ENCODE measurements at places on chromosomes 1 and 21. TPM values are rescaled to one million over a fixed set of nuclear protein-coding genes. Genes with fewer than 3 reads are reported as not detected.

FMO2 gene
- 0.37 TPM for polyA plus RNA-seq

GRCh38 chr1:225462429-225462713, 34.5 kb upstream of the LBR start:
- no peak for DNase-seq

GRCh38 chr1:115073298-115074087, 15.8 kb downstream of the TSPAN2 start:
- no peak for DNase-seq

GRCh38 chr1:214913966-214914365, 168.6 kb upstream of the KCNK2 start:
- no peak for DNase-seq

- no peak for DNase-seq
These were observed 40.4 kb upstream of the GADD45A start for GRCh38 chr1:67644566-67644965.

GRCh38 chr1:226710501-226710900, 28.6 kb downstream of the ITPKB start:
- no peak for DNase-seq

- DNase-seq: no peak
These were observed 55.9 kb upstream of the TSPAN2 start for GRCh38 chr1:115145226-115145625.

DNA sequence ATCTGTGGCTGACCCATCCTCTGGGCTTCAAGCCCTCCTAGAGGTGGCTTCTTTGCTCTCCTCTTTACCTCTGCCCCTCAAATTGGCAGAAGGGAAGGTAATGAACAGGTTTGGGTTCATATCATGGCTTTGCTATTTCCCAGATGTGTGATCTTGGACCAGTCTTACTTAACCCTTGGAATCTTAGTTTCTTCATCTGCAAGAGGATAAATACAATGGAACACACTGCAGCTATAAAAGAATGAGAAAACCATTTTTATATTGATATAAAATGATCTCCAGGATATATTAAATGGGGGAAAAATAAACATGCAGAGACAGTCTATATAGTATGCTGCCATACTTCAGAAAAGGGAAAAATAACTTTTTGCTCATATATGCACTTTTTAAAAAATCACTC, 5.6 kb downstream of the GLMP start:
- DNase-seq: no peak

JUN gene
- polyA plus RNA-seq: 110 TPM

DNA sequence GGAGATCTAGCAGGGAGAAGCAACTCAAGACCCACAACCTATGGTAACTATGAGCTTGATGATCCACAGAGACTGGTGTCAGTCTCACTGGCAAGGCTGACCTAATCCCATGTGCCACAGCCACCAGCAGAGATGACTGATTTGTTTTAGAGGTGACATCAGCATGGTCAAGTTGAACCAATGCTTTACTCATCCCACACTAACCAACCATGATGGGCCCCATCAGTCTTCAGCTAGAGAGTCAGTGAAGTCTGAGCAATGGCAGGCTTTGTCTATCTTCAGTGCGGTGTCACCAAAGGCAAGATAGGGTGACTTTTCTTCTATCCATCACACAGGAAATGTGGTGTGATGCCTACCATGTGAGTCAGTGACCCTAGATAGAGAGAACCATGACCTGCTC, 1470.7 kb downstream of the NCAM2 start:
- no peak for DNase-seq

DNA sequence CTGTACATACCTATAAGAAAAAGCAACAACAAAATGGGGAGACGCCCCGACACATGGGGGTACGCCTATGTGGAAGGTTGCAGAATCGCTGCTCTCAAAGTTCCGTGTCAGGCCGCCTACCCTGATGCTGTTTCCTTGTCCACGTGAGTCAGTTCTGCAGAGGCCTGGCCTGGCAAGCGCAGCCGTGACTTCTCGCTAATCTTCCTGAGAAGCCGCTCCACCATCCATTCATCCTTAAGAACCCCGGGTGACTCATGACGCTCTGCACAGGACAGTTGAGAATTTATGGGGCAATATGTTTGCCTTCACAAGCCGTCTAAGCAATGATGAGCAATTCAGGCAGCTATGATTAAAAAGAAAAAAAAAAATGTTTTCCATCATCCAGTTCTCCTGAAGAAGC, 122.3 kb upstream of the TMPRSS2 start:
- no peak for DNase-seq

GRCh38 chr1:151760597-151761385, 2.5 kb downstream of the MRPL9 start:
- DNase-seq: no peak

IL20 gene
- polyA plus RNA-seq: not detected

GRCh38 chr1:230215529-230215928, 148.5 kb downstream of the GALNT2 start:
- DNase-seq: peak; percentile 24

RHD gene
- 0.69 TPM for polyA plus RNA-seq

DNA sequence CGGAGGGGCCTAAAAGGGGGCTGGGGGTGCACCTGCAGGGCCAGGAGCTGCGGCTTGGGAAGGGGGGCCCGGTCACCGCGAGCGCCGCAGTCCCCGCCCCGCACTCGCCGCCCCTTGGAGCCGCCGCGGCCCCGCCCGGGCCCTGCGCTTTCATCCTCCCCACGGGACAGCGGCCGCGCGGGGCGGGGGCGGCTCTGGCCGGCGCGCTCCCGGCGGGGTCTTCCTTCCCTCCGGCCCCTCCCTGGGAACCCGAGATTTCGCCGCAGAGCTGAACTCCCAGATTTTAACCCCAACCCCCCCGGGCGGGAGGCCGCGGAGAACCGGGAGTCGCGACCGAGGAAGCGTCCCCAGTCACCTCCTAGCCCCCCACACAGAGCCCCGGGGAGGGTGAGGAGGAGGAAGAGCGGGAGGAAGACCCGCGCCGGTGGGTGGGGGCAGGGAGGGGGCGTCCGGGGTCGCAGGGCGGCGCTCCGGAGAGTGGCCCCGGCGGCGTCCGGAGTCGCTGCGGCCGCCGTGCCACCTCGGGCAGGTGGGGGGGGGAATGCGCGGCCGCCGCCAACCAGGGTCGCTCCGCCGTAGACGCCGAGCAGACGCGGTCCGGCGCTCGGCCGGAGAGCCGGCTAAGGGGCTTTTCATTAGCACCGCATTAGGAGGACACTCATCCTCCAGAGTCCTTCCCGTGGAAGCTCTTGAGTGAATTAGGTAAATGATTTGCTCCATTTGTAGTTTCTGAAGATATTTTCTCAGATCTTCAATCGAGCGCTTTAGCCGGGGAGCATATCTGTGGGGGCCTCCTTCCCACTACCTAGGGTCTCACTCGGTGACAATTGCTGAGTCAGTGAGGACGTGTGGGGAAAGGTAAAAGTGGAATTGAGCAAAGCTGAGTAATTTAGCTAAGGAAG, 31.6 kb upstream of the NFIA start:
- DNase-seq: no peak

GPR3 gene
- 0.99 TPM for polyA plus RNA-seq

- no peak for DNase-seq
These were observed 83.1 kb upstream of the WNT4 start for GRCh38 chr1:22225858-22226589.

NUAK2 gene
- 1.2 TPM for polyA plus RNA-seq

GRCh38 chr1:46490656-46491442, 1.2 kb downstream of the DMBX1 start:
- no peak for DNase-seq

GRCh38 chr21:36162631-36163030, 6.0 kb downstream of the DOP1B start:
- no peak for DNase-seq

DNA sequence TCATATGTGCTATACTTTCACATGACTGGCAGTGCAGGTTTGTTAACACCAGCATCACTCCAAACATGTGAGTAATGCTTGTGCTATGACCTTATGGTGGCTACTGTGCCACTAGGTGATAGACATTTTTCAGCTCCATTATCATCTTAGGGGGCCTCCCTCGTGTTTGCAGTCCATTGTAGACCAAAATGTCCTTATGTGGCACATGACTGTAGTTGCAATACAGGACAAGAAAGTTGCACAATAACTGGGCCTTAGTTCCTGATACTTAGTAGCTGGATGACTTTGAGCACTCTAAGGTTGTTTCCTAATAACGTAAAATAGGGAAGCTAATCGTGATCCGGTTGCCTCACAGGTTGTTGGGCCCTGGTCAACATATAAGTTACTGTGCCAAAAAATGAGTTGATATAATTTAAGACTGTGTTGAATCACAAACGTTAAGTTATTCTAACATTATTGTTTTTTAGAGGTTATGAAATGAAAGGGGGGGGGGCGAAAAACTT, 511 bp upstream of the SNX27 start:
- DNase-seq: peak; percentile 40

CSMD2 gene
- polyA plus RNA-seq: 0.98 TPM

- no peak for DNase-seq
These were observed 155.7 kb downstream of the PTPRU start for GRCh38 chr1:29392036-29392435.

MAN1C1 gene
- polyA plus RNA-seq: 11.3 TPM

DNA sequence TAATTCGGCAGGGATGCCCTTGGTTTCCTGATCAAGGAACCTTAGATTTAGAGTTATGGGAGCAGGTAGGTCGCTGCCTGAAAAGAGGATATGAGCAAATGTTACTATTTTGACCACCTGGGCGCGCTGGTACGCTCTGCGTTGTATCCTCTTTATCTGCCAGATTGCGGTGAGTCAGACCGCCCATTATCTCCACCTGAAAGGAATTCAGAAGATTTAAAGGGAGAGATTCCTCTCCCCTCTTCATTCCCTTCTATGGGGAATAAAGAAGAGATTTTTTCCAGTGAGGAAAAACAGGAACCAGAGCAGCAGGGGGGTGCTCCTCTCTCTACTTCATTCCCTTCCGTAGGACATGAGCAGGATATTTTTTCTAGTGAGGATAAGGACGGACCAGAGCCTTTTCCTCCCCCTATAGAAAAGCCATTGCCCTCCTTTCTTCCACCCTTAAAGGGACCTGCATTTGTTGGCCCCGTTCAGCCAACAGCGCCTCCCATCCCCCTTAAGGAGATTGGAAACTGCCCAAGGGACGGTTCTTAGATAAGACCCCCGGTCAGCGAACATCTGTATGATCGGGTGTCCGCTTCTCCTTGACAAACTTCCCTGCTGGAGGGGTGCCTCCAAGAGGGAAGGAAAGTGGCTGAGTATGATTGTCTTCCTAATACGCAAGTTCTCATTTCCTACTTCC, 34.1 kb downstream of the CLCA1 start:
- no peak for DNase-seq

GRCh38 chr1:119140177-119141019, at the start of gene WARS2:
TSS of gene WARS2 (minus strand) at chr1:119140653. CDS start at chr1:119140644, 9 bp downstream.
- DNase-seq: peak; percentile 99

DNA sequence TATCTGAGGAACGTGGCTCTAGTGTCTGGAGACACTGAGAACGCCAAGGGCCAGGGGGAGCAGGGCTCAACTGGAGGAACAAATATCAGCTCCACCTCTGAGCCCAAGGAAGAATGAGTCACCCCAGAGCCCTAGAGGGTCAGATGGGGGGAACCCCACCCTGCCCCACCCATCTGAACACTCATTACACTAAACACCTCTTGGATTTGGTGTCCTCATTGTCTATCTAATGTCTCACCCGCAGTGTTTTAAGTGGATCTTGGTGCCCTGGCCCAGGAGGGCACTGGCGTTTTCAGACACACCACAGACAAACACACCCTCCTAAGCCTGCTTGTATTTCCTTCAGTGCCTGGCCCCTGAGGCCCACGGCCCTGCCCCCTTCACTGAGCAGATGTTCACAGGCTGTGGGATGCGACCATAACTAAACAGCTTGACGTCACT, 2.2 kb upstream of the FALEC start:
- no peak for DNase-seq

- DNase-seq: no peak
These were observed 98.1 kb downstream of the PSMG1 start for GRCh38 chr21:39084979-39085729.

- DNase-seq: no peak
These were observed 37.3 kb downstream of the COL24A1 start for GRCh38 chr1:86119214-86119764.

- no peak for DNase-seq
These were observed 167.6 kb upstream of the ADAMTS5 start for GRCh38 chr21:27134516-27134915.

SERINC2 gene
- polyA plus RNA-seq: 31.3 TPM

DNA sequence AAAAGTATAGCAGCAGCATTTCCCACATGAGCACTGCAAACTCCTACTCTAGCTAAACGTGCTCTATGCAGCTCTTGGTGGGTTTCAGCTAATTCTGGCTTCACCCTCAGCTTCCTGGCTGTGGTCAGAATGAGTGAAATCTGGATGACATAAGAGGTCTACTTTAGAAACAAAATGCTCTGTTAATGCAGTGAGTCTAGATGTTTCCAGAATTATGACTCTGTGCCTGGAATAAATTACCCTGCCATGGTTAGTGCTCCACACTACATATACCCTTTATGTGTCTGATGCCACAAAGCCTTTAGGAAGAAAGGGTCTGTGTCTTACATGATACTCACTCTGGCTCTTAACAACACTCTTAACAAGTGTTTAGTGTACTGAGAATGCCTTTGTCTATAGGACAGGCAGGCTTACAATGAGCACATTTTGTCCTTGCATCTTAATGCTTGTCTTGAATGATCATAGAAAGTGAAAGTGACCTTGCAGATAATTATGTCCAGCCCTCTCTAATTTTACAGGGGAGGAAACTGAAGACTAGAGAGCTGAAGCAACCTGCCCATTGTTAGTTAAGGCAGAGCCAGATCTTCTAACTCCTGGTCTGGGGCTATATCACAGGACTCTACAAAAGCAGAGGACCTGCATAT, 9.2 kb downstream of the S100A10 start:
- no peak for DNase-seq

All from muscle of back (tissue), 13 donors.